ENCODE measurements at places on chromosomes 5 and 9.

- DNase-seq = no peak
Measured at GRCh38 chr5:90334741-90335140, 74.8 kb downstream of the CETN3 start.

DNA sequence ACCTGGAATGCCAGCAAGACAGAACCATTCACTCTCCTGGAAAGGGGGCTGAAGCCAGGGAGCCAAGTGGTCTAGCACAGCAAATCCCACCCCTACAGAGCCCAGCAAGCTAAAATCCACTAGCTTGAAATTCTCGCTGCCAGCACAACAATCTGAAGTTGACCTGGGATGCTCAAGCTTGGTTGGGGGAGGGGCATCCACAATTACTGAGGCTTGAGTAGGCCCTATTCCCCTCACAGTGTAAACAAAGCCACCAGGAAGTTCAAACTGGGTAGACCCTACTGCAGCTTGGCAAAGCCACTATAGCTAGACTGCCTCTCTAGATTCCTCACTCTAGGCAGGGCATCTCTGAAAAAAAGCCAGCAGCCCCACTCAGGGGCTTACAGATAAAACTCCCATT, 17.3 kb downstream of the RIGI start:
- no peak for DNase-seq

DNA sequence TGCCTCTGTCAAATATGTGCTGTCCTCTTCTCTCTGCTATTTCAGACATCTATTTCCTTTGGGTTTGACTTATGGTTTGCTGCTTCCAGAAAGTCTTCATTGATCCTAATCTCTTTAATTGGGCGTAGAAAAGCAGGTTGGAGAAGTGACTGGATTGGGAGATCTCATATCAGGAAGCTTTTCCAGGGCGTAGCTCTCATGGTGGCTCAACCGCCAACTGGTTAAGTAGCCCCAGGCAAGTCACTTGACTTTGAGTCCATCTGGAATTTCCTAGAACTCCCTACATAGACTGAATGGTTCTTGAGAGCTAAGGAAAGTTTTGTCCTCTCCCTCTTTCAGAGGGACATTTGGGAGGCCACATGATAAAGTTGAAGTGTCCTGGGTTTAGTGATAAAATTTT, 192.3 kb upstream of the GLRA1 start:
- peak; percentile 19 for DNase-seq

DNA sequence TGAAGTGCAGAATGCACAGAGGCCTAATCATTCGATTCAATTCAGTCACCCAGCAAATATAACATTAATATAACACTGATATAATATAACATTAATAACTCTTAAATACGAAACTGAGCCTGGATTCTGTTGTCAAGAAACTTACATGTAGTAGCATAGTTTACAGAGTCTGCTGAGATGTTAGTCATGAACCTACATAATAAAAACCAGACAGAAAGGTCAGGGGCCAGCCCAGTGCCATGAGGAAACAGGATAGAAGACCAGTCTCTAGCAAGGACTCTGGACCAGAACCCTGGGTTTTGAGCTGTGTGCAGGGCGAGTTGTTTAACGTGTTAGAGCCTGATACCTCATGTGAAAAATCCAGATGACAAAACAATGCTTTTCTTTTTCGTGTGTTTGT, 234.7 kb downstream of the NR2F1-AS1 start:
- no peak for DNase-seq

- DNase-seq = peak; percentile 80
Measured at GRCh38 chr9:134440636-134441226, 114.5 kb downstream of the RXRA start.

- no peak for DNase-seq
Measured at GRCh38 chr9:77589046-77589795, 58.9 kb downstream of the GNA14 start.

- peak; percentile 82 for DNase-seq
Measured at GRCh38 chr5:113202746-113203716, 226.4 kb downstream of the DCP2 start.
